Sciatic nerve (tissue), 2 donors: ENCODE measurements at places on chromosomes 12 and 14.

DNA sequence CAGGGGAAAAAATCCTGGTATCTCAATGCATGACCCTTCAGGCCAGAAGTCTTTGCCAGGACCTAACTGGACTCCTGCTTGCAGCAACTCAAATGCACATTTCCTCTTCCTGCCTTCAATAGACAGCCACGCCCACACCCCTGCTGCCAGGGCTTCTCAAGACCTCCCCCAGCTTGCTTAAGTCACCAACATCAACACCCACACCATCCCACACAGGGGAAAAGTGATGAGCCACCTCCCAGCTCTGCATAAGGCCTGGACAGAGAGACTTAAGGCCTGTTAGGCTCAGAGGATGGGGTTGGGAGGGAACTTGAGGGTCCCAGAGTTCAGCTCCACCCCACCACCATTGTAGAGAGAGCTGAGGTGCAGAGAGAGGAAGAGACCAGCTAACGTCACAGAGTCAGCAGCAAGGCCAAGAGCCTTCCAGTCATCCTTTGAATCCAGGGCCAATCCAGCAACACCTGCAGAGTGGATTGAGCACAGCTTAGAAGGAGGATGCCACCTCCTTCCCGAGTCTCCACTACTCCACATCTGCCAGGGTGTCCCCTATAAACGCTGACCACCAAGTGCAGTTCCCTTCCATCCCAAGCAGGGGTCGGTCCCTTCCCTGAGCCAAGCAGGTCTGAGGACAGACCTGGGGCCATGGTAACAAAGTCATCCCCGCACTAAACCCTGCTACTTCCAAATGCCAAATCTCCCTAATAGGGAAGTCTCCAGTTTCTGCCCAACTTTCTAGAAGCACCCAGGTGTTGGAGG, 50.0 kb downstream of the KDM2B start:
- no peak for DNase-seq

DNA sequence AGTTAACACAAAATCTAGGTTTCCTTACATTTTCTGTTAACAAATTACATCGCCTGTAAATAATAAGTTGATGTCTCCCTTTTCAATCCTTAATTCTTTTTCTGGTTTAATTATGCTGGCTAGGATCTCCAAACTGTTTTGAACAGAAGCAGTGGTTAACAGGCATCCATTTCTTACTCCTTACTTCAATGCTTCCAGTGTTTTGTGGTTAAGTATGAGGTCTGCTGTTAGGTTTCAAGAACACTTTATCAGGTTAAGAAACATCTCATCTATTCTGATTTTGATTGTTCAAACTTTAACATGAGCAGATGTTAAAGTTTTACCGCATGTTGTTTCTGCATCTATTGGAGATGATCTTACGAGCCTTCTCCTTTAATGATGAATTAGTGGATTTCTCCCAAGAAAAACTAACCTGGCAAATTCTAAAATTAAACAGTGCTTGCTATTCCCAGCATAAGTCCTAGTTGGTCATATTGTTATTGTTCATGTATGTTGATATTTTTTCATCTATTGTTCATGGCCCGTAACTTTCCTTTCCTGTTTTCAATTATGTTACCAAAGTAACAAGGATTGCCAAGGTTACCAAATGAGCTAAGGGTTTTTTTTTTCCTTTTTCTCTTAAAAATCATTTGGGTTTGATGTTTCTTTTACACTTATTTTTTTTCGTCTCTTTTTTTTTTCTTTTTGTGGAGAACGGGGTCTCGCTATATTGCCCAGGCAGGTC, 33.4 kb downstream of the POLE start:
- no peak for DNase-seq

DNA sequence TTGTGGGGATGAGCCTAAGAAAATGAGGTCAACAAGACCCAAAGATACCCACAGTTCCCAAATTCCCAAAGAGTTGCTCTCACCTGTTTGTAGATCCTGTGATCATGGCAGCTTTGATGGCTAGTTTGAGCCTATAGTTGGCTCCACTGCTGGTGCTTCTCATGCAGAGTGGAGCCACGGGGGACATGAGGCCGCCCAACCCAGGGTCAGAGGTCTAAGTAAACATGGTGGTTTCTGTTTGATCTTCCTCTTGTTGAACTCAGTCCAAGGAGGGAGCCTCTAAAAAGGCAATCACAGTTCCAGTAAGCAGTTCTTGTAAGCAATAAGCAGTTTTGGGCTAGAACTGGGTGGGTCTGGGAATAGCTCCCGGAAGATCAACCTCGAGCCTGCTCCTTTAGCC, 125.6 kb upstream of the DHRS4 start:
- DNase-seq: no peak

DNA sequence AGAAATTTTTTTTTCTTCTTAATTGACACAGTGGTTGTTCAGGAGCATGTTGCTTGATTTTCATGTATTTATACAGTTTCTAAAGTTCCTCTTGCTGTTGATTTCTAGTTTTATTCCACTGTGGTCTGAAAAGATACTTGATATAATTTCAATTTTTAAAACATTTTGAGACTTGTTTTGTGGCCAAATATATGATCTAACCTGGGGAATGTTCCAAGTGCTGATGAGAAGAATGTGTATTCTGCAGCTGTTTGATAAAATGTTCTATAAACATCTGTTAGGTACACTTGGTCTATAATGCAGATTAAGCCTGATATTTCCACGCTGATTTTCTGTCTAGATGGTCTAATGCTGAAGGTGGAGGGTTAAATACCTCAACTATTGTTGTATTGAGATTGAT, 151.4 kb upstream of the IFNG-AS1 start:
- DNase-seq: no peak

- DNase-seq: peak; percentile 82
Measured at GRCh38 chr14:61252369-61253063, 28.6 kb downstream of the TMEM30B start.

- DNase-seq: no peak
Measured at GRCh38 chr14:24665440-24665991, 31.5 kb upstream of the GZMB start.

GRCh38 chr12:90280033-90280432, 571.4 kb upstream of the ATP2B1 start:
- no peak for DNase-seq

GRCh38 chr14:25069879-25070278, 19.9 kb upstream of the STXBP6 start:
- no peak for DNase-seq

- DNase-seq: no peak
Measured at GRCh38 chr12:89663577-89664357, 44.9 kb downstream of the ATP2B1 start.

DNA sequence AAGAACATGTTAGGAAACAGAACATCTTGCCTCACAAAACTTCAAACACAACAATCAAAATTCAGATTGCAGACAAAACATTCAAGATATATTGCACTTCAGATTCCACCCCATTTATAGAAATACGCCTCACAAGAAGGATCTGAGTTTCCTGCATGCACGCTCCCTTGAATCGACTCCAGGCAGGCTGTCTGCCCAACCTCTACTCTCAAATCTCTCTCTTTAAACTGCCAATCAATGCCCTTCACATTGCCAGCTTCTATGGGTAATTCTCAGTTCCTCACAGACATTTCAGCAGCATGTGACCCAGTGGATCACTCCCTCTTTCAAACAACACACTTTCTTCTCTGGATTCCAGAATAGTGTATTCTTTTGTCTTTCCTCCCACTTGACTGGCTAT, 184.1 kb downstream of the PRKD1 start:
- no peak for DNase-seq

GRCh38 chr12:75872762-75873161, 158.8 kb downstream of the PHLDA1 start:
- DNase-seq: no peak

GRCh38 chr12:131132118-131132892, 178.6 kb downstream of the ADGRD1 start:
- peak; percentile 91 for DNase-seq

GRCh38 chr12:70754330-70754741, 117.1 kb upstream of the PTPRB start:
- no peak for DNase-seq

DNA sequence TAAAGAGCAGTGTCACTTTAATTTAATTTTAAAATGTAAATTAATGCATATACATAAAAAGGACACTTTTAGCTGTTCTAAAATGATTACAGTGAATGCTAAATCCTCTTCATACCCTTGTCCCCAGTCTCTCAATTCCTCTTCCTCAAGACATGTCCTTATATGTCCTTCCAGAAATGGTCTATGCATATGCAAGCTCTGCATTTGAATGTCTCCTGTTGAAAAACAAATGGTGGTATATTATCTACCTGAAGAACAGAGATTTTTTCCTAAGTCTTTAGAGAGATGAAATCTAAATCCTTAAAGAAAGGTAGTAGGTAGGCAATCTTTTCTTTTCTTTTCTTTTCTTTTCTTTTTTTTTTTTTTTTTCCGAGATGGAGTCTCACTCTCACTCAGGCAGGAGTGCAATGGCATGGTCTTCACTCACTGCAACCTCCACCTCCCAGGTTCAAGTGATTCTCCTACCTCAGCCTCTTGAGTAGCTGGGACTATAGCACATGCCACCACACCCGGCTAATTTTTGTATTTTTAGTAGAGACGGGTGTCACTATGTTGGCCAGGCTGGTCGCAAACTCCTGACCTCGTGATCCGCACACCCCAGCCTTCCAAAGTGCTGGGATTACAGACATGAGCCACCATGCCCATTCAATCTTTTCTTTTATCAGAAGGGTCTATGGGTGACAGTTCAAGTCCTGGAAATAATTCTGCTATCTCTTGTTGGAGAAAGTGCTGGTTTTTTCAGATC, 180.5 kb downstream of the PRKCH start:
- DNase-seq: no peak

- no peak for DNase-seq
Measured at GRCh38 chr12:123032736-123033391, 52.4 kb downstream of the ARL6IP4 start.

DNA sequence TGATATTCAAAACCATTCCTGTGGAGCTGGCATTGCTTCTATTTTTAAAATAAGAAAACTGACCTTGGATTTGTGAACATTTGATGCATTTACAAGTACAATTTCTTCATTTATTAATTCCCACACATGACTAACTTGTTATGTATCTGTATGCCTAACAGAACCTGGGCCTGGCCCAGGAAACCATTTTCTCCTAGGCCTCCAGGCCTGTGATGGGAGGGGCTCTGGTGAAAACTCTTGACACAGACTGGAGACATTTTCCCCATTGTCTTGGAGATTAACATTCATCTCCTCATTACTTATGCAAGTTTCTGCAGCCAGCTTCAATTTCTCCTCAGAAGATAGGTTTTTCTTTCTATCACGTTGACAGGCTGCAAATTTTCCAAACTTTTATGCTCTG, 42.0 kb downstream of the GLIPR1L2 start:
- no peak for DNase-seq

- peak; percentile 53 for DNase-seq
Measured at GRCh38 chr14:22842211-22843122, 6.1 kb downstream of the MMP14 start.

- DNase-seq: peak; percentile 89
Measured at GRCh38 chr14:58152014-58152857, at the start of gene ARMH4. Gene ARMH4 (minus strand): TSS chr14:58152213. CDS start chr14:58139358, 12,855 bp downstream.

GRCh38 chr12:119204671-119205285, 26.0 kb downstream of the HSPB8 start:
- DNase-seq: no peak

- DNase-seq: no peak
Measured at GRCh38 chr14:32080001-32080510, 3.0 kb downstream of the ARHGAP5 start.

DNA sequence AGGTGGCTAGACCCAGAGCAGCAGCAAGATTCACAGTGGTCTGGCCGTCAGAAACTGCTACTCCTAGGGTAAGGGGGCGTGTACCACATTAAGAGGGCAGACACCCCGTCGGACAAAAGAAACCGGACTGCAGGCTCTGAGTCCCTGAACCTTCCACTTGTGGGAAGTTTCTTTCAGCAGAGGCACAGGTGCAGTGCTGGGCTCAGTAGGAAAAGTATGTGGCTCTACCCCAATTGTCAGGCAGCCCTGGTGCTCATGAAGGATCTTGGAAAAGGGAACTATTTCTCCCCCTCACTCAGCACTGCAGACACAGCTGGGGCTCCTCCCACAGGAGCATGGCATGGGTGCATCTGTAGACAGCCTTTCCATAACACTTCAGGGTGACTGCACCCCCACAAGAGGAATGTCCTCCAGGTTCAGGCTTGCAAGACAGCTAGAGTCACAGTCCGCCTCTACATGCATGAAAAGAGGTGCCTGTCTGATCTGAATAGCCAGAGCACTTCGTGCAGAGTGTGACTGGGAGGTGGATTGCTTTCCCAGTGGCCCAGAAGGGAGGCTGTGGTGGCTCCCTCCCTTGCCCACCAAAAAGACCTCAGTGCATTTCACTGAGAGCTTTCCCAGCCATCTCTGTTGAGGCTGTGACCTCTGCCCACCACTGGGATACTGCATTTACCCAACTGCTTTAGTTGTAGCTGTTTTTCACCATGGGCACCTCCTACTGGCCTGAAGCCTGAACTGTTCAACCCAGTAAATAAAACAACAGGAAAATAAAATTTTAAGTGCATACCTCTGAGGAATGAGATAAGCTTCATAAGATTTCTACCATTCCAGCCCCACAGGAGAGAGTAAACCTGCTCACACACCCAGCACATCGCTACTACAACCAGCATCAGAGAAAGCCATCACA, 14.2 kb downstream of the CEP128 start:
- no peak for DNase-seq

DNA sequence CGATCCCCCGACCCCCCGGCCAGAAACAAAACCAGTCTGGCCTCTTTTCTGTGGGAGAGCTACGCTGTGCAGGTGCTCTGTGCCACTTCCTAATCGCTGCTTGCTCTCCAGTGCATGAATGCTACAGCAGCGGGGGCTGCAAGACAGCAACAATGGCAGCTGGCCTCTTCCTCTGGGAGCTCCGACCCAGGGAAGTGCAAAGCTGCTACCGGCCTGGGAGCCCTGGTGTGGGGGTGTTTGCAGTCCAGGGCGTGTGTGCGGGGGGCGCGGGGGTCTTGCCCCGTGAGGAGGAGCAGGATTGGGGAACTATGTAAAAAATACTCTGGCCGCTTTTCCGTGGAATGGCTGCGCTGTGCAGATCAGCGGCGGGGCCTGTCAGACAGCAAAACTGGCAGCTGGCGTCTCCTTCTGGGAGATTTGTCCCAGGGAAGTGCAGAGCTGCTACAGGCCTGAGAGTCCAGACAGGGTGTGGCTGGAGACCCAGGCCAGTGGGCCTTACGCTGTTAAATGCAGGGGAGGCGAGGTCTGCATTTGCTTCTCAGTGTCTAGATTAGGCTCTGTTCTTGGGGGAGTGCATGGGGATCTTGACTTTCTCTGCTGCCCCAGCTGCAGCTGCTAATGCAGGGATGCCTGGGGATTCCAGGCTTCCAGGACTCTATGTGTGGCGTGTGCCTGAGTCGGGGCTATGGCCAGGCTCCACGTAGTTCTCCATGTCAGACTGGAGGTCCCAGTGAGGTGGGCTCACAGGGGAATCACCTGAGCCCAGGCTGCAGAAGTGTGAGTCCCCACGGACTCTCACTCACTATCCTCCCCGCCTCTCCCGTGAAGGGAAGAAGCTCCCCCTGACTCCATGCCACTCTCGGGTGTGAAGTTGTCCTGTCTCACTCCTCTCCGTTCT, 344.5 kb downstream of the AEBP2 start:
- no peak for DNase-seq

- no peak for DNase-seq
Measured at GRCh38 chr12:52277486-52278245, 3.2 kb downstream of the KRT86 start.
